Hindlimb muscle (tissue), 1 donor: ENCODE measurements at places on chromosomes 4 and X. TPM values are rescaled to one million over a fixed set of nuclear protein-coding genes. Genes with fewer than 3 reads are reported as not detected.

- DNase-seq, result no peak
These were observed 200.6 kb downstream of the APBB2 start for GRCh38 chr4:41013746-41014145.

- no peak for DNase-seq
These were observed 9.7 kb downstream of the GC start for GRCh38 chr4:71774136-71774535.

DNA sequence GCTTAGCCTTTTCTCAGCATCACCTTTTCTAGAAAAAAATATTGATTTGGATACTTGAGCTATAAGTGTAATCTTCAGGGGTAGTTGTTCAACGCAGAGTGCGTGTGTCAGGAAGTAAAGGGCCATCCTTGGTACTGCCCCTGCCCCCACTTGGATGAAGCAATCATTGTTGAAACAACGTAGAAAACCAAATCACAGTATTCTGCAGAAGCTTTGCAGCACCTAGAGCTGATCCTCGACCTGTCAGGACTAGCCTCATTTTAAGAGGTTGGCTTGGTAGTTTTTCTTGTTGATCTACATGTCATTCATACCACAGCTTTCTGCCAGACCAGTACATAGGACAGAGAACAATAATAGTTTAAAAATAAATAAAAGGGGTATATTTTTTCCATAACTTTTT is 65.3 kb upstream of the MYOZ2 start:
- no peak for DNase-seq

SPANXA1 gene
- not detected for polyA plus RNA-seq

ANXA10 gene
- polyA plus RNA-seq, result 0.28 TPM

RHOH gene
- polyA plus RNA-seq, result 0.13 TPM
